ENCODE measurements at places on chromosomes 6 and 20. TPM values are rescaled to one million over a fixed set of nuclear protein-coding genes. Genes with fewer than 3 reads are reported as not detected.

- peak; percentile 5 for DNase-seq
These were observed 766.8 kb upstream of the MAN1A1 start for GRCh38 chr6:120116343-120116742.

DNA sequence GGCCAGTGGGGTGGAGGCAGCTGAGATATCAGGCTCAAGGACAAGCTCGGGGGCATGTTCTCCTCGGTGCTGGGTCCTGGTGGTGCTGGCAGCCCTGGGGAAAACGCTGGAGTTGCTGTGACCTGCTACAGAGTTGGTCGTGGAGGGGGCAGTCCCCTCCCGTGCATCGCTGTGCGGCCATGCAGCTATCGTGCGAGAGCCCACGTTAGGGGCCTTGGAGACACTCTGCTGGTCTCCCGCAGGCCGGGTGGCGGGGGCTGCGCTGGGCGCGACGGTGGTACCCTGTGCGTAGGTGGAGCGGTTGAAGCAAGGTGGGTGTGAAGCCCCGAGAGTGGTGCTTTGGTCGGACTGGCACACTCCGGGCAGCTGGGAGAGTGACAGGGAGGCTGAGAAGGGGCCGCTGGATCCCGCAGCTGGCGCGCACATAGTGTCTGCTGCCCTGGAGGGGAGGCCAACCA lies 12.0 kb downstream of the LRRN4 start:
- no peak for DNase-seq

DNA sequence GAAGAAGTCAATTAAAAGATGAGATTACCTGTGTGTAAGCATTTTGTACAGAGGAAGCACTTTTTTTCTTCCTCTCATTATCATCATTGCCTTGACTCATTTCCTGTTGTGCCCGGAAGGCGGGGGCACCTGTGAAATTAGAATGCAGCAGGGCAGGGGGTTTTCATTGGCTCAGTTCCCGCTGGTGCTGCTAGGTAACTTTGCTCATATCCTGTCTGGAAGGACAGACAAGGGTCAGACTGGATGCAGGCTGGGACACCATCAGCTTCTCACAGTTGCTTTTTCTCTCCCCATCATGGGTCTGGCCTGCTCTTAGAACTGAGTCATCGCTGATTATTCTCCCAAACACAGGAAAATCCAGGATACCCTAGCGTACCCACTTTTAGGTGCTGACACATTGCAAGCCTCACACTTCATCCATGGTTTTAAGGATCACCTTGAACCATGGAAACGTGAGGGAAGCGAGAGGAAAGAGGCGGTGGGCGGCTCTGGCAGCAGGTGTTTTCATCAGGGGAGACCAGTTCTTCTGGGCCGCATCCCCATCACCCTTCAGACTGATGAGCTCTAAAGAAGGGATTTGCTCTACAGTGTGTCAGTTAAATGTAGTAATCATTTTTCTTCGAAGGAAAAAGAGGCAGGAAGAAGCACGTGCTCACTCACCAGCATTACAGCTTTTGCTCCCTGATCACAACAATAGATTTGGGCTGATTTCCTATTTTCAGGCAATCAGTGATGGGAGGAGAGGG lies 195.7 kb upstream of the SASH1 start:
- DNase-seq, result peak; percentile 78

- DNase-seq, result peak; percentile 14
These were observed 24.7 kb upstream of the KCNK16 start for GRCh38 chr6:39347206-39347605.

- DNase-seq, result peak; percentile 84
These were observed 480.9 kb upstream of the MARCKS start for GRCh38 chr6:113375950-113376846.

DNA sequence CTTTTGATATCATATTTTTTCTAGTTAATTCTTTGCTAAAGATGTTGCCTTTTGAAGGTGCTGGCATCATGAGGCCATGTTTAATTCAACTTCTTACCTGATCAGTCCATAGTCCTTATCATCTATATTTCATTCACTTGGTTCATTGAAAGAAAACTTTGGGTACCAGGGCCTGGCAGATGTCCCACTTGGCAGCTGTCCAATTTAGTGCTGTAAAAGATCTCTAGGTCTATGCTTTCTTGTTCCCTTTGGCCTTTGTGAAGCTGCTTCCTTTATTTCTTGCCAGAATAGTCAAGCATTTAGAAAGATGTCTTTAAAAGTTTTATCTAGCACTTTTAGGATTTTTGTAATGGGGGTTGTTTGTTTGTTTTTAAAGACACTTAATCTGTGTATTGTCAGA lies 61.7 kb upstream of the EYA4 start:
- peak; percentile 7 for DNase-seq

ANKRD66 gene
- not detected for total RNA-seq

DNA sequence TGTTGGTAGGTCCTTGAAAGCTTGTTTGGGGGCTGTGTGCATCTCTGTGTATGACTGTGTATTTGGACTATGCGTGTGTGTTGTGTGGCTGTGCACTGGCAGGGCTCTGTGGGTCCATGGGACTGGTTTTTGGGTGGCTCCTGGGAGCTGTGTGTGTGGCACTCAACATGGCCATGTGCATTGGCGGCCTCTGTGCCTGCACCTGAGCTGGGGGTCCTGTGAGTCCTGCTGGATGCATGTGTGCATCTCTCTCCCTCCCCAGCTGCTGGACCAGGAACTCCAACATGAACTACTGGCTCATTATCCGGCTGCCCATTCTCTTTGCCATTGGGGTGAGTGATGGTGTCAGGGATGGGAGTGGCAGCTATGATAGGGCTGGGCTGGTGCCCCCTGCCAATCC lies 30.1 kb downstream of the GLP1R start:
- DNase-seq, result no peak

FAM210B gene
- 20.0 TPM for total RNA-seq

DNA sequence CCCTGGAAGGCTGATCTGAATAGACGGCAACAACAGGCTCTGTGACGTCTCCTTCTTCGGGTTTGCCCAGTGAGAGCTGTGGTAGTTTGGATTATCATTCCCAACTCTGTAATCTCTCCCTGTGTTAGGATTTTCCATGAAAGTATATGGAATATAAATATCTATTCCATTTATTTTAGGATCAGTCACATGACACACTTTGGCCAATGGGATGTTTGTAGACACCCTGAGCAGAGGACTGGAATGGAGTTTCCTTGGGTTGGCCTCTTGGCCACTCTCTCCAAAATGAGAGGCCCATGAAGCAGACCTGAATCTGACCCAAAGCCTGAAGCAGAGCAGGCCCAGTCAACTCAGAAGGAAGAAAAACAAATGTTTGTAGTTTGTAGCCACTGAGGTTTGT lies 37.2 kb upstream of the UBR2 start:
- no peak for DNase-seq

ARG1 gene
- total RNA-seq, result not detected

CALHM5 gene
- total RNA-seq, result 1.6 TPM

- DNase-seq, result no peak
These were observed 46.9 kb upstream of the TRIM26 start for GRCh38 chr6:30260036-30260504.

DNA sequence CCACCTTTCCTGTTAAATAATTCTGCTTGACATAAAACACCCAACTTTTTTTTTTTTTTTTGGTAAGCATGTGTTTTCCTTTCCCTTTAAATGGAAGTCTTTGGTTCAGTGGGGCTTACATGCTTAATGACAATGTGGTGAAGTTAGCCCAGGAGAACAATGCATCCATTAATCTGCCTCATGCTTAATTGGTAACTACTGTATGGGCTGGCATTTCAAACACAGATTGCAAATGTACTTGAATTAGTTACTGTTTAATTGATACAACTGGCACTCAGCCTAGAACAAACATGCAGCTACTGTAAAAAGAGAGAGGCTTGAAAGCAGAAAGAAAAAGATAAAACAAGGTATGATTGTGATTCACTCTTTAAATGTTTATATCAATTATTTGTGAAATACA lies 483.6 kb upstream of the NOX3 start:
- DNase-seq, result no peak

EIF2S2 gene
- 179 TPM for total RNA-seq

ADAM33 gene
- total RNA-seq, result 0.15 TPM

- DNase-seq, result no peak
These were observed 613.2 kb upstream of the NOX3 start for GRCh38 chr6:156068881-156069280.
